T-helper 9 cell (primary cell): ENCODE measurements at places on chromosomes 4 and X.

DNA sequence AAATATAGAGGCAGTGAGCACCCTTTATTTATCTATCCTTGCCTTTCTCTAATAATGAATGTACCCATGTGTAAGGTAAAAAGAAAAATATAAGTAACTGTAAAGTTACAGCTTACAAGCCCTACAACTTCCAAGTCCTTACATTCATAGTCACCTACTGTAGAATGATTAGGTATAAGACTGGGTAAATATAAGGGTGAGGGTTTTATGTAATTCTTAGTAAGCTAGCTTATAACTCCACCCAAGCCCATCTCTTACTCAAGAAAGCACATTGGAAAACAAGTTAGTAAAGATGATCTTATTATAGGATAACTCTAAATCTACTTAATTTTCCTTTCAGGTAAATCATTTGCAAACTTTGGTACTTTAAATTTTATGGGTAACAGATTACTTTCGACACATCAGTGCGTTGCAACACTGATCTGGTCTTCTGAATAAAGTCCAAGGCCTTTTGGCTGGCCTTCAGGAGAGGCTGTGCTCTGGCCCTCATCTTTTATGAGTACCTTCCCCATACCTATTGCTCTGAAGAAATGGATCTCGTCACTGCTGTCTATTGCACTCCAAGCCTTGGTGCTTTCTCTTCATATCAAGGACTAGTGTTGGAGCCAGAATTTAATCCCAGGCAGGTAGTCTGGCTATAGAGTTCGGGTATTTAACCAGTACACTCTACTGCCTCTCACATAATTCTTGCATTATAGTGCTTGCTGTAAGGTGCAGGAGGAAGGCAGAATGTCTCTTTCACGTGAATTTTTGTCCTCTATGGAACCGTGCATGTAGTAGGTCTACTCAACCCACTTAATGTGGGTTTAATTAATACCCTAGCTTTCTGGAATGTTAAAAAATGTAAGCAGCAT, 443.6 kb upstream of the AR start:
- DNase-seq: no peak

DNA sequence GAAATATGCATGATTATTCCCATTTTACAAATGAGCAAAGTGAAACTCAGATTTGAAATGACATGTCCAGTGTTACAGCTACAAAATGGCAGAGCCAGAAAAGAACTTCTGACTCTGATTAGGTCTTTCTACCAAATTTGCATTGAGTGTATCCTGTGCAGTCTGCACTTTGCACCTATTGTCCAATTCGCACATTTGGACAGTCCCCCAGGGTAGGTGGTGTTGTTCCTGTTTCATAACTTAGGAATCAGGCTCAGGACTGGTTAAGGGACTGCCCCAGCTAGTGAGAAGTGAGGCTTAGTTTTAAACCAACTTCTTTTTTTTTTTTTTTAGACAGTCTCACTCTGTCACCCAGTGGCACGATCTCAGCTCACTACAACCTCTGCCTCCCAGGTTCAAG, 137.9 kb upstream of the NALF2 start:
- DNase-seq: no peak

DNA sequence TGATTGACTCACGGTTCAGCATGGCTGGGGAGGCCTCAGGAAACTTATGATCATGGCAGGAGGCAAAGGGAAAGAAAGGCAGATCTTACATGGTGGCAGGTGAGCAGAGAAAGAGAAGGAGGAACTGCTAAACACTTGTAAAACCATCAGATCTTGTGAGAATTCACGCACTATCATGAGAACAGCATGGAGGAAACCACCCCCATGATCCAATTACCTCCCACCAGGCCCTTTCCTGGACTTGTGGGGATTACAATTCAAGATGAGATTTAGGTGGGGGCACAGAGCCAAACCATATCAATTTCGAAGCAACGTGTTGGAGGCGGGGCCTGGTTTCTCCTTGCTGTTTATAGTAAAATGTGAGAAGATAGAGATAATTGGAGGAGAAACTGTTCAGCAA, 167.4 kb downstream of the GABRB1 start:
- DNase-seq: no peak

GRCh38 chr4:2927016-2927695, 36.0 kb downstream of the NOP14 start:
- DNase-seq: no peak

- DNase-seq: no peak
Measured at GRCh38 chr4:176286728-176287127, 17.7 kb upstream of the ASB5 start.
